ENCODE measurements at places on chromosomes 7 and 10.

DNA sequence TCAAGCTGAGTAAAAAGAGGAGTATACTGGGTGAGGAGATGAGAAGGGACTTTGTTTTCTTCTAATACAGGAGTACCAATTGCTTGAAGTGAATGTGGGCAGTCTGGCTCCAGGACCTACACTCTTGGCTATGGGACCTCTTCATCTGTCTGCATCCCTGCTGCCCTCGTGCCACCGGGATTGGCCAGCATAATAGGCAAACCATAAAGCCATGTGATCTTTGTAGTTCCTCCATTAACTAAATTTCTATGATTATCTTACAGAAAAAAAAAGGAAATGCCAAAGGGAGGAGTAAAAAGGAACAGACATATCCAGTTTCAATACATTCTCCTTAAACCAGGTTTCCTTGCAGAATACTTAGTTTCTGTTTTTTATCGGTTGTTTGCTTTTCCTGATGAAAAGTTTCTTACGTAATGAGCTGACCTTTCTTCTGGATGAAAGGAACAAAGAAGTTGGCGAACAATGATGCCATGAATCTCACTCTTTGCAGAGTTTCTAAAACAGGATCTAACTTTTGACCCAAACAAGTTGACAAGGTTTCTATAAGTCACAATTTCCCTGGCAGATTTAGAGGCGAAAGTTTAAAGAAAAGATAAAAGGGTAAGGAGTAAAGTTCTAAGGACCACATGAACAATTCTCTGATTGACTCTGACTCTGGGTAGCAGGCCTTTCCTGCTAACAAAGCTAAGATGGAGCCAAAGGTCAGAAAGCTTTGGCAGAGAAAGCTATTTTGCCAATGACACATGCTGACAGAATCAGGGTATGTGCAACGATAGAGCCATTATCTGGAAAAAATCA is 54.1 kb downstream of the LAMB1 start:
- no peak for DNase-seq

GRCh38 chr7:10239695-10240345 is 733.9 kb upstream of the PHF14 start:
- no peak for DNase-seq

DNA sequence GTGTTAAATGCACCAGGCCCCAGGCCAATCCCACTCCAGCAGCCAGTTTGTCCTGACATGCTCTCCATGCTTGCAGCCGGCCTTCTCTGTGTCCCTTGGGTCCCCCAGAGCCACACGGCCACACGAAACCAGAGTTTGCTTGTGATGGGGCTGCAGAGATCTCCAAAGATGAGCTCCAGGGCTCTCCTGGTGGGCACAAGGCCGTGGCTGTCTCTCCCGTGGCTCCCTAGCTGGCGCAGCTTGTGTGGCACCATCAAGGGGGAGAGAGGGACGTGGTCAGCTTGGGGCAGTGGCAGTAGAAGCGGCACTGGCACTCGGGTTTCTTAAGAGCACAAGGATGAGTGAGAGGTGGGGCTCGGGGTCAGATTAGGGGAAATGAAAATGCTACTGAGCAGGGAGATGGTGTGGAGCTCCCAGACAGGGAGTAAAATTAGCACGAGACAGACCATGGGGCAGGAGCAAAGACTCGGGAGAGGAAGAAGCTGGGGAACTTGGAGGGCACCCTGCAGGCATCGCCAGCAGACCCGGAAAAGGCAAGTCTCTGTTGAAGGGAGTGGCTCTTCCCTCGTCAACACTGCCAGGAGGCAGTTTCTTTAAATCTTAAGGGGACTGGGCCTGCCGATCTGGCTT is 572.5 kb upstream of the FOXK1 start:
- no peak for DNase-seq

- no peak for DNase-seq
Observed at GRCh38 chr7:130488392-130489139, 3.3 kb upstream of the MEST start.

GRCh38 chr7:84092207-84092606 is 102.4 kb downstream of the SEMA3A start:
- peak; percentile 0 for DNase-seq

- no peak for DNase-seq
Observed at GRCh38 chr10:131641231-131641630, 259.6 kb upstream of the PPP2R2D start.

- no peak for DNase-seq
Observed at GRCh38 chr7:103622274-103622673, 176.3 kb upstream of the SLC26A5 start.

DNA sequence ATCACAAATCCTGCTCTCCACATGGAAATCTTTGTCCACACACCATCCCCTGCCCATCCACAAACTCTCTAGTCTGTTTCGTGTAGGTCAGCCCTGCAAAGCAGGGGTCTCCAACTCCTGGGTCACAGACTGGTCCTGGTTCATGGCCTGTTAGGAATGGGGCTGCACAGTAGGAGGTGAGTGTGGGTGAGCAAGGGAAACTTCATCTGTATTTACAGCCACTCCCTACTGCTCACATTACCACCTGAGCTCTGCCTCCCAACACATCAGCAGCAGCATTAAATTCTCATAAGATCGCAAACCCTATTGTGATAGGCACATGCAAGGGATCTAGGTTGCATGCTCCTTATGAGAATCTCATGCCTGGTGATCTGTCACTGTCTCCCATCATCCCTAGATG is 242.1 kb downstream of the FGFR2 start:
- DNase-seq = no peak

GRCh38 chr7:66504131-66504530 is 124.5 kb upstream of the KCTD7 start:
- no peak for DNase-seq

DNA sequence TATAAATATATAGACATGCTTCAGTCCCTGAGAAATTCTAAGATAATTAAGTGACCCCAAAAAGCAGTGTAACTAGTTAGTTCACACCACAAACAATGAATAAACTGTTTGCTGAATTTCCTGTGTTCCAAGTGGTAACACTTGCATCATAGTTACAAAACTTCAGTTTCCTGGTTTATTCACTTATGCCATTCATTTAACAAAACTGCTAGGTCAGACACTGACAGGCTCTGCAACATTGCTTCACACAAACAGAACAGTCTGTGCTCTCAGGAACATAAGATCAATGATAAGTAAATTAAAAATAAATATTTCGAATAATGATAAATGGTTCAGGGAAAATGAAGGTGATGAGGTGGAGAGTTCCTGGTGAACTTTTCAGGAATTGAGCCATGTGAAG is 133.3 kb upstream of the NAMPT start:
- no peak for DNase-seq

DNA sequence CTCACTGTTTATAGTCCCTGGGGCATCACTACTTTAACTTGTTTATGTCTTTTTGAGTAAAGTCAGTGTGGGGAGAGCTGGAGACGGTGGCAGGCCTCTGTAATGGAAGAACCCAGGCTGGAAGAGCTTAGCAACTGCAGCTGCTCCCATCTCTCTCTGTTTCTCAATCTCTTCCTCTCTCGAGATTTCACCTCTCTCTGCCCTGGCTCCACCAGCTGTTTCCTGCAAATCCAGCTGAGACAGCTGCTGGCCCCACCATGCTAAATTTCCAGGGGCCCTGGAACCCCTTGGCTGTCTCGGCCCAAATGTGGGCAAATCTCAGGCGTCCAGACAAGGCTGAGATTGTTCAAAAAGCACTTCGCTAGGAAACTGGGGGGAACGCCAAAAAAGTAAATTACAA is 25.8 kb upstream of the SLF2 start:
- no peak for DNase-seq

- no peak for DNase-seq
Observed at GRCh38 chr7:105098863-105099515, 85.0 kb downstream of the KMT2E start.

GRCh38 chr10:85648279-85648754 is 718.3 kb downstream of the GRID1 start:
- DNase-seq = no peak

- DNase-seq = peak; percentile 84
Observed at GRCh38 chr10:79067241-79068202, 1.2 kb upstream of the ZMIZ1 start.
